ENCODE measurements at places on chromosomes 7 and 10.

GRCh38 chr10:69409968-69410367, 6.8 kb downstream of the TACR2 start:
- no peak for DNase-seq

DNA sequence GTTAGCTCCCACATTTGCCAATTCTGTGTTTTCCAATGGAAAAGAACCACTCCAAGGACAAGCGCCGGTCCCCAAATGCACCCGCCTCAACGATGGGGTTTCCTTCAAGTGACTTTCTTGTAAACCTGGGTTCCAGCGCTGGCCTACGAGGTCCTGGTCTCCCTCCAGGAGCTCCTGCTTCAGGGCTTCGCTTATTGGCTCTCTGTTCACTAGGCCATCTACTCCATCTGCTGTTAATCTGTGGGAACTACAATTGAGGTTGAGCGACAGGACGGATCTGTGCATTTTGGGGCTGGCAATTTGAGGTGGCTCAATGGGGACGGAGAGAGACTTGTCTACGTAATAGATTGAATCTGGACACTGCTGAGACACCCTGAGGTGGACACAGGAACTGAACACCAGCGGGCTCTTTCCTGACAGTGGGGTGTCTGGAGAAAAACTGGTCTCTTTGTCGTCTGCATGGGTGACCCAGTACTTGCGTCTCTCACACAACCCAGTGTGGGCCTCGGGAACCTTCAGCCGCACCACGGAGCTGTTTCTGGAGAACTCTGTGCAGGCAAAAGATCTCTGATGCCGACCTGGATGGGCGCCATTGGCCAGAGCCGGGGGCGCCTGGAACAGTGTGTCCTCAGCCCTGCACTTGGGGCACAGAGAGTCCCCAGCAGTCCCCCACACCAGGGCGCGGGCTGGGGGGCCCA, 115.9 kb upstream of the ADAM12 start:
- DNase-seq: peak; percentile 35

DNA sequence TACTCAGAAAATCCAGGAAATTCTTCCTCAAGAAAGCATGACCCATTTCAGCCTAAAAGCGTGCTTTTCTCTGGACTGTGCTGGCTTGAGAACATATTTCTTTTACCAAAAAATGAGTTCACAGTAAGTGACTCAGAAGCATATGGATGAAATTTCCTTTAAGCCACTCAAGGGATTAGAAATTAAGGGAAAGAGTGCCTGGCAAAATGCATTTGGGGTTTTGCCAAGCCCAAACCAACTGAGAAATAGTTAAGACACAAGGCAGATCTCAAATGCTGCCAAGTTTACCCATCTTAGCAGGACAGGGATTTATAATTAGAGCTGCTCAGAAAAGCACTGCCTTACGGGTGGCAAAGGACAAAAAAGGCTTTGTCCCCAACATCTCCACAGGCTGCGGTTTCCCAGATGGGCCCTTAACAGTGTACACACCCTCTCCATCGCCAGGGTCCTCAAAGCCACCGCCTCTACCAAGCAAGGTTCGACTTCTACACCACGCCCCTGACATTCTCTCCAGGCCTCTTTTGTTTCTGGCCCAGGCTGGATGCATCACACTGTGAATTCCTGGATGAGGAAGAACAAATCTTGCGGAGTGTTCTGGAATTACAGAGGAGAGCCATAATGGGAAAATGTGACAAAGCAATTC, 30.1 kb upstream of the CDHR3 start:
- peak; percentile 94 for DNase-seq

DNA sequence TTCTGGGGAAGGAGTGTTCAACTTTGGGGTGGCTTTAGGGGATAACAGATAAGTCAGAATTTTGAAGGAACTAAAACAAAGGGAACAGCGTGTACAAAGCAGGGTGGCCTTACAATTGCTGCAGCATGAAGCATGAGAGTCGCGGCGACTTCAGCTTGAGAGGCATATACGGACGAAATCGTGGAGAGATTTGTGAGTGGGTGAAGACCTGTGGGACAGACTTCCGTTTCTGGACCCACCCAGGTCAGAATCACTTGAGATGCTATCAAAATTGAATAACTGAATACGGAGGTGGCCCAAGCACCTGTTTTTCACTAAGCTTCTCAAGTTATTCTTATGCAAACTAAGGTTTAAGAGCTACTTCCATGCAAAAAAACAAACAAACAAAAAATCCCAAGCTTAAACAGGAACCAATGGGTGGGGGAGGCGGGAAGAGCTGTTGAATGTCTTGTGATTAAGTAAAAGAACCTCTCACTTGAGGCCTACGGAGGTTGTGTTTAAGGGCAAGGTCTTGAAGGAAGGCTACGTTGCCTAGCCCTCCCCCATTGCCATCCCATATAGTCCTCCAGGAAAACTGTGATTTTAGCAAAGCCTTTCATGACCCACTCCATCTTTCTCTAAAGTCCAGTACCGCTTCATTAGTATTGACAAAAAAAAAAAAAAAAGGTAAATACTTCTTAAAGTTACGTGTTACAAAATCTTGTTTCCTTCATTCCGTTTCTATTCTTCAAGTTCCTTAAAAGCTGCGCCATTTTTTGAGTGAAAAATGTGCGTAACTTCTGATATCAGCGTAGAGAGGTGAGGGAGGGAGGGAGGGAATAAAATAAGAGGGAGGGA, 1.3 kb upstream of the TRIM24 start:
- no peak for DNase-seq

DNA sequence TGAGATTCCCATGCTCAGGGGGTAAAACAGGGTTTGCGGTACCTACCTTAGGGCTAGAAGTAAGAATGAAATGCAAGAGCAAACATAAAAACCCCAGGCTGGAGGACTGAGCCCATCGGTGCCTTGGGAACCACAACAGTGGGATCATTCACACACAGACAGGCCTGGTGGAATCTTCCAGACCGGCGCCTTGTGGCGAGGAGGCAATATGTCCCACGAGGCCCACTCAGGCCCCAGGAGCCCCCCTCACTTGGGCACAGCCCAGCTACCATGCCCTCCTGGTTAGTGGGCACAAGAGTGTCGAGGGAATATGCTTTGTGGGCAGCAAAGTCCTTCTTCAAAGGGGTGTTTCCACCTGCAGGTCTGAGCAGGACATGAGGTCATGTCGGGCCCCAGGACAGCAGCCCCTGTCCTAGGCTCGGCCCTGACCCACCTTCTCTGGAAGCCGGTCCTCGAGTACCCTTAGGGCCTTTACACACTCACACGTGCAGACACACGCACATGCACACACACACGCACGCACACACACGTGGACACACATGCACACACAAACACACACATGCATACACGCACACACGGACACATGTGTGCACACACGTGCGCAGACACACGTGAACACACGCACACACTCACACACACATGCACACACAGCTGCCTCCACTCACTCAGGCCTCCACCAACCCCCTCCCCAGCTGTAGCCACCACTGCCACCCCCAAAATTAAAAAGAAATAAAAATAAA, 51.5 kb upstream of the MYL10 start:
- no peak for DNase-seq

- no peak for DNase-seq
Measured at GRCh38 chr7:144255471-144255897, 9.1 kb downstream of the OR2A7 start.

GRCh38 chr10:102931643-102932042, 13.5 kb downstream of the CNNM2 start:
- DNase-seq: no peak

GRCh38 chr10:31754803-31755624, 173.6 kb downstream of the ARHGAP12 start:
- no peak for DNase-seq

DNA sequence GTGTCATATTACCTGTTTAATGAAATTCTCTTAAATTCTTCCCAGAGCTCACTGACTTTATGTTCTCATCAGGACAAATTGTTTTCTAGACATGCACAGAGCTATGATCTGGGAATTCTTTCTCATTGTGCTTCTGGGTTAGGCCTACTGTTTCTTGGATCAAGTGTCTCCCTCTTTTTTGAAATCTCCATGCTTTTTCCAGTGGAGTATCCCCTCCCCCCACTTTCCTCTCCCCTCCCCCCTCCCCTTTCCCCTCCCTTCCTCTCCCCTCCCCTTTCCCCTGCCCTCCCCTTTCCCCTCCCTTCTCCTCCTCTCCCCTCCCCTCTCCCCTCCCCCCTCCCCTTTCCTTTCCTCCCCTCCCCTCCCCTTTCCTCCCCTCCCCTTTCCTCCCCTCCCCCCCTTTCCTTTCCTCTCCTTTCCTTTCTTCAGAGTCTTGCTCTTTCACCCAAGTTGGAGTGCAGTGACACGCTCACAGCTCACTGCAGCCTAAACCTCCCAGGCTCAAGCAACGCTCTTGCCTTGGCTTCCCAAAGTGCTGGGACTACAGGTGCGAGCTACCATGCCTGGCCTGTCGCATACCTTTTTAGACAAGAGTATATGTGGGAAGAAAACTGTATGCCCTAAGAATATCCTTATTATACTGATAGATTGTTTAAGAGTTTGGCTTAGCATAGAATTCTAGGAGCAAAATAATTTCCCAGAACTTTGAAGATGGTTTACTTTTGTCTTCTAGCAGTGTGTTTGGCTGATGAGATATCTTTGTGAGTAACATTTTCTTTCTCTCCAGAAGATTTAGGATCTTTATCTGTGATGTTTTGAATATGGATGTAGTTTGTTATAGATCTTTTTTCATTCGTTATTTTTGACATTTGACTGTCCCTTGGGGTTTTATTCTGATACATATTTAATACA, 2.5 kb downstream of the DYNC2I1 start:
- DNase-seq: no peak

DNA sequence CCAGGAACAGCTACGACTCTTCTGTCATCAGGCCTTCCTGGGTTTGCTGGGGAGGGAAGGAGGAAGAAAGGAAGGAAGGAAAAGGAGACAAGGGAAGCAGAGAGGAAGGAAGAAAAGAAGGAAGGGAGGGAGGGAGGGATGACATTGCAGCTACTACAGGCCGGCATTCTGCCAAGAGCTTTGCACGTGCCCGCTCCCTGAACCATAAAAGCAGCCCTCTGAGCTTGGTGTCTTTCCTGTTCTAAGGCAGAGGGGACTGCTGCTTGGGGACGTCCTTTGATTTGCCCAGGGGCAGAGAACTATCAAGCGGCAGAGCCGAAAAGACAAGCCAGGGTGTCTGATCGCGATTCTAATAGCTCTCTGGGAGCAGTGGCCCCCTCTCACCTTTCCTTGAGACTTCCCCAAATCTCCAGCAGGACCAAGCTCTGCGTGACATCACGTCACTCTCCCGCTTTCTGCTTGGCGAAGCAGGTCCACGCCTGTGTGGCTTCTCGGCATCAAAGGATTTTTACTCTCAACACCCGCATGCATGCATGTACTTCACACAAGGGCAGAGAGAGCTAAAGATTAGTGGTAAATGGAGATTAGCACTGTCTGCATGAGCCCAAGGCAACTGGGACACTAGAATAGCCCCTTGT, 167.8 kb upstream of the AUTS2 start:
- DNase-seq: peak; percentile 17

- no peak for DNase-seq
Measured at GRCh38 chr10:24545585-24545984, 178.1 kb downstream of the ARHGAP21 start.

GRCh38 chr7:119703895-119704294, 569.1 kb upstream of the KCND2 start:
- no peak for DNase-seq

GRCh38 chr7:40542982-40543741, 408.4 kb downstream of the SUGCT start:
- DNase-seq: no peak

- DNase-seq: no peak
Measured at GRCh38 chr10:42962110-42962901, 114.6 kb upstream of the RET start.

DNA sequence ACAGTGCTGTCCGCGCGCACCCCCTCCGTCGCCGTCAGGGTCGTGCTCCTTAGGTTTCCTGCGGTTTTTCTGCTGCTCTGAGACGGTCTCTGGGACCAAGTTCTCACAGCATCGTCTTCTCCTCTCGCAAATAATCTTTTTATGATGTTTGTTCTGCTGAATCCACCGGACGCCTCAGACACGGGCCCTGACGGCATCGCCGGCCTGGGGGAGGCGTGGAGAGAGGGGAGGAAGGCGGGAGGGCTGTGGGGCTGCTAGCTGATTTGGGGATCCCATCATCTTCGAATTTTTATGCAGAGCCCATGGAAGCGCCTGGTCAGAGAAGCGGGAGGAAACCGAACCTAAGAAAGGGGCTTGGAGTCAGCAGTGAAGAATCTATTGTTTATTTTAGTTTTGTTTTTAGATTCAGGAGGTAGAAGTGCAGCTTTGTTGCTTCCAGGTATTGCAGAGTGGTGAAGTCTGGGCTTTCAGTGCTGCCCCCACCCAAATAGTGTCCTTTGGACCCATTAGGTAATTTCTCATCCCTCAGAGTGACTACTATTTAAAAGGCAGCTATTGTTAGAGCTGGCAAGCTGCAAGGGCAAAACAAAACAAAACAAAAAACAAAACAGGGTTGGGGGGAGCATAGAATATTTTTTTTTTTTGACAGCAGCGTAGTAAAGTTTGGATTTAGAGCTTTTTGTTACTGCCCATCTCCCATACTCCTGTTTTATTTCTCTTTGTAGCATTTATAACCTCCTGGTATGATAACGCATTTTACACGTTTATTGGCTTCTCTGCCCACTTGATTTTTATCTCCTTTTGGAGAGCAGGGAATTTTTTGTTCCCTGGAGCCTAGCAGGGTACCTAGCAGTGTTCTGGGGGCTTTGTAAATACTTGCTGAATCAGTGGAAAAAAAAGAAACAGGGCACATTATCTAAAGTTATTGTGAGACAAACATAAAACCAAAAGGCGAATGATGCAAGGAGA, 92.6 kb downstream of the SPAG6 start:
- no peak for DNase-seq

GRCh38 chr7:155164316-155164715, 94.2 kb downstream of the HTR5A start:
- DNase-seq: no peak

DNA sequence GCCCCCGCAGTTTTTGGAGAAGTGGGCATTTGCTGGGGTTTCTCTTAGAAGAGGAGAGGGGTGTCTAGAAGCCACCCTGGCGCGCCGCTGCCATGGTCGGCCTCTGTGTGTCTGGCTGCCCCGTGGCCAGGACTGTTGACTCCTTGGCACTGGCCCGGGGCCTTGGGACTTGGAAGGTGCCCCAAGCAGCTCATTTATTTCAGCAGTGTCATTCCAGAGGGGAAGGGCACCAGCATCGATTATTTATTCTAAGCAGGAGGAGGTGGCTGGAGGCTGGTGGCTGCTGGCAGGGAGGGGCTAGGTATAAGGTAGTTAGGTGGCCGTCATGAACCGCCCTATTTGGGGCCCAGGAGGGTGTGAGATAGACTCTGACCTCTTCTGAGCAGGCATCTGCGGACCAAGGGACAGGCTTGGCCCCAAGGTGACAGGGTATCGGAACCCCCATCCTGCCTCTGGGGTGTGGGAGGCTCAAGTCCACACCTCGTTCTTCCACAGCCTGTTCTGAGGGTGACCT, 1.6 kb downstream of the GTF2IRD1 start:
- DNase-seq: no peak

DNA sequence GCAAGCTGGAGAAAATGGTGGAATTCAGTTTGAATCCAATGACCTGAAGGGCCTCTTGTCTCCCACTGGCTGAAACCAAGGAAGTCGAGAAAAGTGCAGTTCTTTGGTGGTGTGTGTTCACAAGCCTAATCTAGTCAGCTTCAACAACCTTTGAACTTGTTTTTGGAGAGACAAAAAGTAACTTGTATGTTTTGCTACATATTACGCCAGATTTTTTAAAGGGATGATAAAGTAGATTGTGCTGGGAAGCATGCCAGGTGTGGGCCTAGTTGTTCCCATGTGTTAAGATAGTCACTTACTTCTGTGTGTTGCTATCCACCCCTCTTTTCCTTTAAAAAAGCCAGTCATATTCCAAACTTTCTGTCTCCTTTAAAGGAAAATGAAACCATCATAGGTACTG, 79.7 kb upstream of the FAM3C start:
- no peak for DNase-seq

GRCh38 chr7:139572071-139572470, 48.6 kb downstream of the CLEC2L start:
- DNase-seq: no peak

- DNase-seq: peak; percentile 27
Measured at GRCh38 chr7:76048668-76048988, 722 bp downstream of the MDH2 start.
